ENCODE measurements at places on chromosomes 11 and 22.

- no peaks in the 10 kb centered on the region for H3K36me3 ChIP-seq
- no peak overlapping the region for H3K27ac ChIP-seq
- no peak for DNase-seq
- no peak overlapping the region for H3K4me3 ChIP-seq
- no peaks in the 10 kb centered on the region for H3K27me3 ChIP-seq
These were observed 62.5 kb downstream of the SYTL2 start for GRCh38 chr11:85748455-85748891.

DNA sequence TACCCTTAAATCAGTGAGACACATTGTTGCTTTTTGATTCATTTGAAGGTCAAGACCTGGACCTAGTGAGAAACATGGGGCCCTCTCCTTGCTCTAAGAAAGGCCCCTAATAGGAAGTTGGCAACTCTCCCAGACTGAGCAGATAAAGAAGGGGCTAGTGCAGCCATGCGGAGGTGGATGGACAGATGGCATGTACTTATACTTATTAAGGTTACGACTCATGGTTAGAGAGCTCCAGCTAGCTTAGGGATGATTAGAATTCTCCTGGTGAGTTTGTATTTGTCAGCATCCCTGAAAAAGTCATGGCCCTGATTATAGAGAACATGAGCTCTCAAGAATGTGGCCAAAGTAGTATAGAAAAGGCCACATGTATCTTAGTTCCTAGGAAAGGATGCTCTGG, 112.1 kb upstream of the BDNF start:
- H3K27me3 ChIP-seq, result no peaks in the 10 kb centered on the region
- H3K27ac ChIP-seq, result no peak overlapping the region
- H3K4me3 ChIP-seq, result no peak overlapping the region
- no peak for DNase-seq
- no peaks in the 10 kb centered on the region for H3K4me1 ChIP-seq

- peaks cover 2% of the 10 kb centered on the region for H3K4me1 ChIP-seq
- no peaks in the 10 kb centered on the region for H3K27me3 ChIP-seq
- no peak for DNase-seq
- no peaks in the 10 kb centered on the region for H3K36me3 ChIP-seq
These were observed 35.7 kb downstream of the CD44 start for GRCh38 chr11:35174666-35175065.

GRCh38 chr11:125193841-125194240, 29.3 kb downstream of the PKNOX2 start:
- H3K4me3 ChIP-seq, result no peak overlapping the region
- H3K27ac ChIP-seq, result no peak overlapping the region
- no peaks in the 10 kb centered on the region for H3K36me3 ChIP-seq
- no peak for DNase-seq
- H3K27me3 ChIP-seq, result no peaks in the 10 kb centered on the region

- no peak overlapping the region for H3K27ac ChIP-seq
- H3K4me1 ChIP-seq, result peaks cover 2% of the 10 kb centered on the region
- no peak overlapping the region for H3K4me3 ChIP-seq
- H3K27me3 ChIP-seq, result no peaks in the 10 kb centered on the region
- DNase-seq, result no peak
These were observed 10.7 kb upstream of the DSCAML1 start for GRCh38 chr11:117807482-117808327.

- no peak for DNase-seq
- H3K27me3 ChIP-seq, result no peaks in the 10 kb centered on the region
- H3K27ac ChIP-seq, result no peak overlapping the region
- H3K4me1 ChIP-seq, result peaks cover 6% of the 10 kb centered on the region
- H3K36me3 ChIP-seq, result no peaks in the 10 kb centered on the region
- H3K4me3 ChIP-seq, result no peak overlapping the region
These were observed 43.3 kb downstream of the ARRB1 start for GRCh38 chr11:75308116-75308515.

DNA sequence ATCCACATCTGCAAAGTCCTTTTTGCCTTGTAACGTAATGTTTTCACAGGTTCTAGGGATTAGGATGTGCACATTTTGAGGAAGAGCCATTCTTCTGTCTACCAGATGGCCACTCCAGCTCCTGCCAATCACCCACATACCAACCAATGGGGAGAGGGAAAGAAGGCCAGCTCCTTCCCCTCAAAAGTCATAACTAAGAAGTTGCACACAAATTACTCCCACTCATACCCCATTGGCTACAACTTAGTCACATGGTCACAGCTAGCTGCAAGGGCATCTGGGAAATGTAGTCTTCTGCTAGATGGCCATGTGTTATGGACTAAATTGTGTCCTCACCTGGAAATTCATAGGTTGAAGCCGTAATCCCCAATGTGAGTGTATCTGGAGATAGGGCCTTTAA, 15.4 kb upstream of the MYOD1 start:
- DNase-seq, result no peak
- no peaks in the 10 kb centered on the region for H3K36me3 ChIP-seq
- H3K27ac ChIP-seq, result no peak overlapping the region
- H3K27me3 ChIP-seq, result no peaks in the 10 kb centered on the region
- no peaks in the 10 kb centered on the region for H3K4me1 ChIP-seq

GRCh38 chr11:15930442-15931025, 425.8 kb downstream of the SOX6 start:
- no peak overlapping the region for H3K4me3 ChIP-seq
- no peaks in the 10 kb centered on the region for H3K27me3 ChIP-seq
- no peak for DNase-seq
- no peak overlapping the region for H3K27ac ChIP-seq

DNA sequence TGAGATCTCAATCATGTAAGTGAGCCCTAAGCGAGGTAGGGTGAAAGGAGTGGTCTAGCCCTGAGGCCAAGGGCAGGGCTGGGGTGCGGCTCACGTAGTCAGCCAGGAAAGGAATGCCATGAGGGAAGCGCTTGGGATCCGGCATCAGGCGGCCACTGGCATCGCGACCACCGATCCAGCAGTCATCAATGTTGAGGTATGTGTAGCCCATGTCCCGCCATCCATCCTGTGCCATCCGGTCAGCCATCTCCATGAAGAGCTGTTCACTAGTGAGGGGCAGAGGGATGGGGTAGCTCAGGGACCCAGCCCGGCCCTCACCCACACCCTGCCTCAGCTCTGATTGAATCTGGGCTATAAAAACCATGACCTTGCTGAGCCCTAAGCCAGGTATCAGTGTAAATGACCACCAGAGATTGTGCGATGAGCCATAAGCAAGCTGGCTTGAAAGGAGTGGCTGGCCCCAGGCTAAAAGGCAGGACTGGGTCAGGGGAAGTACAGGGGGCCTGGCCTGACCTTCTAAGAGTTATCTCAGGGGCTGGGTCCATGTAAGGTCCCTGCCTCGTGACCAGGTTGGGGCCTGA, 2.9 kb downstream of the NAGA start:
- H3K27me3 ChIP-seq, result no peaks in the 10 kb centered on the region
- peaks cover 5% of the 10 kb centered on the region for H3K36me3 ChIP-seq
- H3K4me3 ChIP-seq, result no peak overlapping the region
- DNase-seq, result no peak
- H3K4me1 ChIP-seq, result peaks cover 14% of the 10 kb centered on the region
- H3K27ac ChIP-seq, result no peak overlapping the region

- no peaks in the 10 kb centered on the region for H3K27me3 ChIP-seq
- no peak for DNase-seq
- H3K4me3 ChIP-seq, result no peak overlapping the region
These were observed 5.0 kb downstream of the ZP1 start for GRCh38 chr11:60872124-60872960.

DNA sequence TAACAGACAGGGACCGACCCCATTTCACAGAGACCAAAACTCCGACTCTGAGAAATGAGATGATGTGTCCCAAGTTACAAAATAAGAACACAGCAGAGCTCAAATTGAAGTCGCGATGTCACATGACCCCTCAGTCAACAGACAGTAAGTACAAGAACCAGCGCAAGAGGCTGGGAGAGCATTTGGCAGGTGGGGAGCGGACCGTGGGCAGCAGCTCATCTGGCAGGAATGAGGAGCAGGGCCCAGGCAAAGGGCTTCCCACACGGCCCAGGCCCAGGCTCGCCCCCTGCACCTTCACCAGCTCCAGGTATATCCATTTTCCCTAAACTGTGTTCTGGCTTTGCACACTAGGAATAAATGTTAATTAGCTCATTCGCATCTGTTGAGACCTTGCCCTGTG, 34.3 kb downstream of the SCUBE1 start:
- peaks cover 2% of the 10 kb centered on the region for H3K4me1 ChIP-seq
- no peaks in the 10 kb centered on the region for H3K27me3 ChIP-seq
- DNase-seq, result no peak
- H3K36me3 ChIP-seq, result no peaks in the 10 kb centered on the region
- H3K4me3 ChIP-seq, result no peak overlapping the region

GRCh38 chr11:100830274-100830673, 143.2 kb downstream of the ARHGAP42 start:
- peaks cover 4% of the 10 kb centered on the region for H3K4me1 ChIP-seq
- H3K27ac ChIP-seq, result no peak overlapping the region

Measured in iPS DF 6.9 (cell line).